Liver (tissue), 10 donors: ENCODE measurements at places on chromosomes 6 and 20. TPM values are rescaled to one million over a fixed set of nuclear protein-coding genes. Genes with fewer than 3 reads are reported as not detected.
A peak's percentile ranks its signal among the peaks of the same experiment; 100 is the strongest.

DNA sequence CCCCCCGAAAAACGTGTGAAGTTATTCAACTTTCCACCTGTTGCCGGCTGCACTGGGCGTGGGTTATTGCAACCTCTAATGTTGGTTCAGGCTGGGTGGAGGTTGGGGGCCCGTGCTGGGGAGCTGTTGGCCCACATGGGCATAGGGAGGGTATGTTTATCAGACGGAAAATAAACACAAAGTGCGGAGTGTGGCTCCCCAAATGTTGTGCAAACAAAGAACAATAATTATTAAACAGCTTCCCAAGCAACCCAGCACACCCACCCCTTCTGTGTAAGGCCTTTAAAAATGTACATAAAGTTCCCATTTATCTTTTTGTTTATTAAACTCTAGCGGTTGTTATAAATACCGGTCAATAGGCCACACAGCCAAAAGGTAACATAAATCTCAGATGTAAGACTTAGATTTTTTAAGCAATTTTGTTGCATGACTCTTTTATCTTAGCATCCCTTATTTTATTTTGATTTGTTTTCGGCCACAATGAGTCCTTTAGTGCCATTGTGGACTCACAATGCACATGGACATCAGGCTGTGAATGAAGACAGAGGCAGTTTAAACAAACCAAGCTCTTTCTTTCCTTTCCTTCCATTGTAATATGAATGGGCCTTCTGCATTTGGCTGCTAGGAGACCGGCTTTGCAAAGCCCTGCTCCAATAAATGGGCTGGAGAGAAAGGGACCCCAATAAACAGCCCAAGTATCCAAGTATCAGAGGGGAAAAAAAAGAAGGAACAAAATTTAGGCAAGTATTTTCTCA lies 6.9 kb upstream of the DLL1 start:
- DNase-seq: no peak

GRCh38 chr20:10893321-10893720 lies 219.5 kb upstream of the JAG1 start:
- DNase-seq: no peak

DNA sequence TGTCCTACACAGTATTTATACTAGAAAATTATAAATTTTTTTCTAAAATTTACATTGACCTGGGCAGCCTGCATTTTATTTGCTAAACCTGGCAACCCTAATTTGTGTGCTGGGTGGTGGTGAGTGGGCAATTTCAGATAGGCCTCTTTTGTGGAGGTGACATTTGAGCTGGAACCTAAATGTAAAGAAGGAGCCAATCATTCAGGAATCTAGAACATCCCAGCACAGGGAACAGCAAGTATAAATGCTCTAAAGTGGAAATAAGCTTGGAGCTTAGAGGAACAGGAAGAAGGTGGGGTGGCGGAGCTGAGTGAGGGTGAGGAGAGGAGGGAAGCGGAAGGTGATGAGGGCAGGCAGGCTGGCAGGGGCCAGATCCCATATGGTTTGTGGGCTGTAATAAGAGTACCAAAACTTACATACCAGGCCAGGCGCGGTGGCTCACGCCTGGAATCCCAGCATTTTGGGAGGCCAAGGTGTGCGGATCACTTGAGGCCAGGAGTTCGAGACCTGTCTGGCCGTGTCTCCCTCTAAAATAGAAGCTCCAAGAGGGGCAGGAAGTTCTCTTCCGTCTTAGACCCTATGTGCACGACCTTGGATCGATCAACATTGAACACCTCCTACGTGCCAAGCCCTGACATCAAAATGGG lies 549 bp upstream of the CSE1L start:
- DNase-seq: no peak

DNA sequence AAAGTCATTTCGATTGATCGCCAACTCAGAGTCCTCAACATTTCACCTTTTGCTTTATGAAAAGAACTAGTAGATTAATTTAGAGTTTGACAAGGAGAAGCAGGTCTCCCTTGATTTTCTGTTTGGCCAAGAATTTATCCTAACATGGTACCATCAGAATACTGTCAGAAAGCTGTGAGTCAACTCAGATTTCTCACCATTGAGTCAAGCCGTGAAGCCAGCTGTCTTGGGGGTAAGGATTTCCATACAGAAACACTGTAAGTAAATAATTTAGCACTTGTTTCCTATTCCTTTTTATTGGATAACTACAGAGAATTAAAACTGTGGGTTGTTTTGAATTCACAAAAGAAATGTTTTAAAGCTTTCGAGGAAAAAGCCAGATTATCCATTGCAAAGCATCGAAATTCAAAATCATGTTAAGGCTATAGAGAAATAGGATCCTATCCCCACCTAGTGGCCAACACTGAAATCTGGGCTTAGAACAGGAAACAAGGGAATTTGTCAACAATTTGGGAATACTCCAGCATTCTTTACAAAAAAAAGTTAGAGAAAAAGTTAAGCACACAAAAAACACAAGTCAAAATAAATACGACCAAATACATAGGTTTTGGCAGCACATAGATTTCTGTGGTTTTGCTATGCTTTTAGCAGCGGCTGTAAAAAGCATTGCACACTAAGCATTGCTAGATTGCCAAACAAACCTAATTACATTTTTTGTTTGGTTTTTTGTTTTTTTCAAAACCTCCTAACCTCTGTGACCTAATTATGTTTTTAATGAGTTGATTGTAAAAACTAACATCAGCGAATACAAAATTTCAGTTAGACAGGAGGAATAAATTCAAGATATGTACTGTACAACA lies 44.2 kb downstream of the COL11A2 start:
- no peak for DNase-seq

DNA sequence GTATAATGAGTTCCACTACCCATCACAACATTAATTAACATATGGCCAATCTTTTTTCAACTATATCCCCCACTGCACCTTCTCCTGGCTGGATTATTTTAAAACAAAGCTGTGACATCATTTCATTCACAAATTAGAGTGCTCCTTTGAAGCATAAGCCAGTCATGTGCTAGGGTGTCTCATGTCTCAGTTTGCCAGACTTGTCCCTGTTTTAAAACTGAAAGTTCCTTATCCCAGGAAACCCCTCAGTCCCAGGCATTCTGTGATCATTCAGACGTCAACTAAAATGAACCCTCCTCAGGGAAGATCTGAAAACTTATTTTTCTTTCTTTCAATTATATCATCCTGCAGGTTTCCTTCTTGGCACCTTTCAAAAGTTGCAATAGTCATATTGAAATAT lies 29.3 kb upstream of the LOC128125822 start:
- DNase-seq: no peak

GRCh38 chr6:85674604-85675003 lies 31.9 kb upstream of the SYNCRIP start:
- no peak for DNase-seq

DNA sequence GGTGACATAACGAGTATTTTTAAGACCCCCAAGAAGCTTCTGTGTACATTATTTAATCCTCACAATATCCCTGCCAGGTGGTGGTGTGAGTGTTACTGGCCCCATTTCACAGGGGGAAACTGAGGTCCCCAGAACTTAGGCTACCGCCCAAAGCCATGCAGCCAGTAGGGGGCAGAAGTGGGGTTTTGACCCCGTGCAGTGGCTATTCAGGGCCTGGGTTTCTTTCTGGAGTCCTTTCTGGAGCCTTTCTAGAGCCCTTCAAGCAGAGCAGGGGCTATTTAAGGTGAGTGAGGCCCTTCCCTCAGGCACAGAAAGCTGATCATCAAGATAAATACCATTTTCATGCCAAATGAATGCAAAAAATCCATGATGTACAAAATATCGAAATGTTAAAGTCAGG lies 59.0 kb downstream of the CTCFL start:
- DNase-seq: no peak

GRCh38 chr20:63342561-63343459 lies 18.3 kb downstream of the CHRNA4 start:
- DNase-seq: no peak

GRCh38 chr20:38091441-38092216 lies 58.1 kb downstream of the RPRD1B start:
- no peak for DNase-seq

- DNase-seq: no peak
Observed at GRCh38 chr20:40326784-40327183, 362.3 kb downstream of the MAFB start.

- DNase-seq: no peak
Observed at GRCh38 chr20:1003920-1004697, 2.0 kb upstream of the RSPO4 start.

DNA sequence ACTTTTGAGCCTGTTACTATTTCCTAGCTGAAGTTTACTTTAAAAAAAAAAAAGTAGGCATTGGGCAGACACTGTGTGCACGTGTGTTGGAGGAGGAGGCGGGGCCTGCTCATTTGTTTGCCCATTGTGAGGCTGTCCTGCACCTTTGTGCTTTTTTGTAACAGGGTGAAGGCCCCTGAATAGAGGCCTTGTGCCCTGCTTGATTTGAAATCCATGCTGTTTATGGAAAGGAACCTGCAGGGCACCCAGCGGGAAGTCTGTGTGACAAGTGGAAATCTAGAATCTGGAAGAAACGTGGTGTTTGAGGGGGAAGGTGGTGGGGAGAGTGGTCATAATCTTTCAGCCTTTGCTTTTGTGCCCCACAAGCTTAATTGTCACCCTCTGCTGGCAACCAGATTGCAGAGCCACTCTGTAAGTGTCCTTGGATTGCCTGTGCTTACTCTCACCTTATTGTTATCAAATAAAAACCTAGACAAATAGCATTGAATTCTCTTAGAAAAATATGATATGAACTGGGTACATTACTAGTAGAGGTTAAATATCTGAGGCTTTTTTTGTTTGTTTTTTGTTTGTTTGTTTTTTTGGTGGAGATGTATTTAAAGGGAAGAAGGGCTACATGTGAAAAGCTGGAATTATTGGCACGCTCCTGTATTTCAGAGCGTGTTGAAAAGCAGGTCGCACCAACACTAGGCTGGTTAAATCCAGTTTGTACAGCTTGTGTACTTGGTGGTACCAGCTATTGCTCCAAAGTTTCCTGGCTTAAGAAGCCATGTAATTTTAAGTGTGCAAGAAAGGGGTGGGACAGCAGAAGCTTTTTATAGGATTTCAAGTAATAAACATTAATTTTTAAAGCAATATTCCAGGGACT lies 156.3 kb downstream of the ARID1B start:
- peak; percentile 50 for DNase-seq

Gene SLX4IP
- total RNA-seq: 3.4 TPM

GRCh38 chr6:44253307-44254101 lies 3.8 kb downstream of the SLC35B2 start:
- DNase-seq: peak; percentile 76

DNA sequence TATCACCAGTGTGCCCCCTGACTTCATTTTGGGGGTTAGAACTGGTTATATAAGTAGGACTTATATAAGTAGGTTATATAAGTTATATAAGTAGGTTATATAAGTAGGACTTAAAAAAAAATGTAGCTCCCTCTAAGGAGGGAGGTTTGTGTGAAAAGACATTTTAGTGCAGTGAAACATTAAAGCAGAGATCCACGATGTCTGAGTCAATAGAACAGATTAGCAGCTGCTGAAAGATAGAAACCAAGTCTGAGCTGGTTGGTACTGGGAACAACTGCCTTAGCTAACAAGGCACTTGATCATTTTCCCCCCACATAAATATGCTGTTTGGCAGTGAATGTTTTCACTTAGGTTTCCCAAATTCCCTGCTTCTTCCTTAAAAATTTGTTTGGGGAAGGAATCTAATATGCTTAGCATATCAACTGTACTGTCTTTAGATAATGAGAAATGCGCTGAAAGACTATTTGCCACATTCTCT lies 2.1 kb upstream of the RPS12 start:
- no peak for DNase-seq

DNA sequence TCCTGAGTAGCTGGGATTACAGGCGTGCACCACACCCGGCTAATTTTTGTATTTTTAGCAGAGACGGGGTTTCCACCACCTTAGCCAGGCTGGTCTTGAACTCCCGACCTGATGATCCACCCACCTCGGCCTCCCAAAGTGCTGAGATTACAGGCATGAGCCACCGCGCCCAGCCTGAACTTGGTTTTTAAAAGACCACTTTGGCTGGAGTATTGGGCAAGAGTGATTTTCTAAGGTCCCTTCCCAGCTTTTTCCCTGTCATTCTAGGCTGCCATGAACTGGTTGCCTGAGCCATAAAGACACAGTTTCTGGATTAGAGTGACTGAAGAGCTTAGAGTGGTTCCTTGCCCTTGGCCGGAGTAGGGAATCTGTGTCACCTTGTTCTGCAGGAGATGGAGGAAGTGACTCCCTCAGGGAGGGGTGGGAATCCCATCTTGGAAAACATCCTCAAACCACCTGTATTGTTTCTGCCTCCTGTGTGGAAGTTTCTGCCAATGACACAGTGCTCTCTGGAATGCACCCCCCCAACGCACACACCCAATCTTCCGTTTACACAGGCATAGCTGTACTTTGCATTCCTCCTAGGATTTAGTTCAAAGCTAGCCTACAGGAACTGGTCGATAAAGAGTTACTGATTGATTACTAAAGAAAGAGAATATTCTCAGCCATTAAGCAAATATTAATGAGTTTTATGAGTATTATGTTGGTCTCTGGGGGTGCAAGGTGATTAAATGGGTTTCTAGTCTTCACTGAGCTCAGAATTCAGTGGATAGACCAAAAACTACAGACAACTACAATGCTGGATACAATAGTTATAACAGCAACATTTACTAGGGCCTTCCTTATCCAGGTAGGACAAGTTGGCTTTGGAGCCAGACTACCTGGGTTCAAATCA lies 18.2 kb downstream of the BCL2L1 start:
- DNase-seq: no peak

GRCh38 chr6:44487586-44487985 lies 100.1 kb downstream of the CDC5L start:
- DNase-seq: no peak

DNA sequence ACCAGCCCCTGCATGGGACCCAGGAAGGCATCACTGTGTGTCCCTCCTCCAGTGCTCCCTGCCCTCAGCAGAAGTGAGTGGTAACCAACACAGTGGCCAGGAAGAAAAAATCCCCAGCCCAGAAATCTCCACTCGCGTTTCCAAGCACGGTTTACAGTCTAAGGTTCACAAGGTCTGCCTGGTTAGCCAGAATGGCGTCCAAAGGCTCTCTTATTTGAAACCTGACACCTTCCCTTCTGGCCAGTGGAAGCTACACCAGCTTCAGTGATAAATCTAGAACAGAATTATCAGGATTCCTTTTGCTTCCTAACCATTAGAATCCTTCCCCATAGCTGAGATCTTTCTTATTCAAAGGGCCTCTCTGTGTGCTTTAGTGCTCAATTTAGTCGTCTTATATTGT lies 9.2 kb downstream of the LY86 start:
- no peak for DNase-seq

Gene VWA7
- 0.17 TPM for total RNA-seq

Gene GDAP1L1
- total RNA-seq: not detected

Gene THEMIS
- total RNA-seq: 0.05 TPM

Gene DSTN
- 82.7 TPM for total RNA-seq

Gene CCN6
- not detected for total RNA-seq

DNA sequence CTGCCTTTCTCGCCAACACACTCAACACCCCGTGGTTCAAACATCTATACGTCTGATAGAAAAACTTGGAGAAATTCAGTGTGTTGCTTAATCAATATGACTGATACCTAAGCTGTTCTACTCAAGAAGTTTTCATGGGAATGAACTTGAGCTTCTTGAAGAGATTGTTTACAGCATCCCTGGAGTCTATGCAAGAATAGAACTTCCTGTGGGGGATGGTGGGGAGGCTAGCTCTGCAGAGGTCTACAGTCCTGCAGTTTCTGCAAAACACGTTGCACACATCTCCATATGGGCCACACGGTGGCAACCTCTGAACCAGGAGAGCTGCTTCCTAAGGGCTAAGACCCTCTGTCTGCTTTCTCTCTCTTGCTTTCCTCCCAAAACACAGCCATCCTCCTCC lies 32.7 kb upstream of the FANCE start:
- DNase-seq: no peak

- DNase-seq: no peak
Observed at GRCh38 chr6:34595332-34596184, 39.4 kb upstream of the SPDEF start.

Gene PLA2G7
- total RNA-seq: 0.84 TPM

Gene LY6G6C
- not detected for total RNA-seq

GRCh38 chr6:142301651-142302391 lies at the start of gene ADGRG6:
Gene ADGRG6 (plus strand): TSS chr6:142302007. CDS start chr6:142302330, 323 bp downstream.
- DNase-seq: peak; percentile 58
